T1000 (cell line): ENCODE measurements at places on chromosomes 2 and 18.

DNA sequence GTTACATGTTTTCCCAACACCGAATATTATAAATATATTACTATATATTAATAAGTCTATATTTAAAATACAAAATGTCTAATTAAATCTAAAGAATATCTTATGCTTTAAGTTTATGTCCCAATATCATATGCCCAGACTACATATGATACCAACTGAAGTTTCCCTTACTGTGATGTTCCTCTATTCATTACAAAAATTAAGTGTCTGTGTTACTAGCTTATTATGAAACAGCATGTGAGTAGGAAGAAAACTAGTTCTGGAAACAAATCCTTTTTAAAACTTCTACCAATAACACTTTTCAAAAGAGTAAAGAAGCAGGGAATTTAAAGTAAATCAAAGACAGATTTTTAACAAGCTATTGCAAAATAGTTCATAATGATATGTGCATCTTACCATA is 17.8 kb downstream of the HNRNPLL start:
- DNase-seq = no peak

DNA sequence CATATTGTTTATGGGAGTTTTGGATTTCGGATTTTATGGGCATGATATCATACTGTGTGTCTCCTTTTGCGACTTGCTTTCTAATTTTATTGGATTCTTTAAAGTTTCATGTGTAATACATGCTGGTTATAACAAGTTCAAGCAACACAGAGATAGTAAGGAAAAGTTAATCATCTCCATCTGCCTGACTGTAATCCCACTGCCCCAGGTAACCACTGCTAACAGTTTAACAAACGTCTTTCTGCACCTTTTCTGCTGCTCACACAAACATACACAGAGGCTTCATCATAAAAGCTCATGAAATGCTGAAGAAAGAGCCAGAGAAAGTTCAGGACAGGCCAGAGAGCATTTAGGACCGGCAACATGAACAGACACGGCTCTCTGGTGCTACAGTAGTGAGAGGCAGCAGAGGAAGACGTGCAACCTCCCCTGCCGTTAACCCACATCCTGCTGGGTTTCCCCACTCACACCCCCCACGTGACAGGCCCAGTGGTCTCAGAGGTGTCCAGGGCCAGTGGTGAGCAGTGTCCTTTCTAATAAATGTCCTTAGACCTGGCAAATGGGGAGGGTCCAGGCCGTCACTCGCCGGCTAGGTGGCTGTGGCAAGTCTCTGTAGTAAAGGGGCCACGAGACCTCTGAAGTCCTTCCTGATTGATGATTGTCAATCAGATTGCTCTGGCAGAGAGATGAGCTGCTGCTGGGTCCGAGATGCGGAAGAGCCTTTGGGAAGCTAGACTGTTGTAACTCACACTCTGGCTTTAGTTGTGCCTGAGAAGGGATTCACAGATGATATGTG is 43.0 kb upstream of the SLC1A4 start:
- no peak for DNase-seq

- DNase-seq = no peak
Observed at GRCh38 chr2:239305771-239306170, 95.0 kb downstream of the HDAC4 start.

GRCh38 chr2:71069376-71069775 is 928 bp downstream of the NAGK start:
- no peak for DNase-seq

DNA sequence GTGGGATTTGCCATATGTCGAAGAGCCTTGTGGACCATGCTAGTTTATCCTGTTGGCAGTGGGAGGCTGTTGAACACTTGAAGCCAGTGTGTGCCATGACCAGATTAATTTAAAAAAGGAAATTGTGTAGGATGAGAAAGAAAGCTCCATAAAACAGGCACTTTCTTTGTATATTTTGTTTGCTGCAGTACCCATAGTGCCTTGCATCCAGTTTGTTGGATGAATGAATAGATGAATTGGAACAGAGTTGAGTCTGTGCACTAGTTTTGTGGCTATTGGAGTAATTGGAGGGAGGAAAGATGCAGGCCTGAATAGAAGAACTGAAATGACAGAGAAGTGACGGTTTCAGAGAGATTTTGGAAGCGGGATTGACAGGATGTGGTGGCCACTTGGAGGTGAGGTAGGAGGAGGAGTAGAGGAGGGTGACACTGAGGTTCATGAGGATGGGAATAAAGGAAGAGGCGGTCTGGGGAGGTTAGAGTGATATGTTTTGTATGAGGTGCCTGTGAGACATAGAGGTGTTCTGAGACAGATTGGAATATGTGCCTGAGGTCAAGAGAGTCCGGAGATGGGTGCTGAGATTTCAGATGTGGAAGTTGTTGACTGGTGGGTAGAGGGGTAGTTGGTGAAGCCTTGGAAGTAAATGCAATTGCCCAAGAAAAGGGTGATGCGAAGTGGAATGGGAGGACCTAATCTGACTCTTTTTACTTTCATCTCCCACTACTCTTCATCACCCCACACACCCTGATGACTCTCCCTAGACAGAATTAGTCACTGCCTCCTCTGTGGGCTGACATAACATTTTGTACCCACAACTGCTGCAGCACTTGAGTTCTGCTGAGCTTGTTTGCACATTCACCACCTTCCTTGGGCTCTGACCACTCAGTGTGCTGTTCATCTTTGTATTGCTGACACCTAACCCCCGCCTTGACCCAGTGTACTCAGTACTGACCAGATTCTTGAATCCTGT is 5.1 kb downstream of the DGUOK start:
- DNase-seq = no peak

GRCh38 chr2:109244750-109245382 is 115.9 kb downstream of the SH3RF3 start:
- DNase-seq = no peak

- DNase-seq = no peak
Observed at GRCh38 chr2:206176121-206176520, 16.4 kb downstream of the EEF1B2 start.

DNA sequence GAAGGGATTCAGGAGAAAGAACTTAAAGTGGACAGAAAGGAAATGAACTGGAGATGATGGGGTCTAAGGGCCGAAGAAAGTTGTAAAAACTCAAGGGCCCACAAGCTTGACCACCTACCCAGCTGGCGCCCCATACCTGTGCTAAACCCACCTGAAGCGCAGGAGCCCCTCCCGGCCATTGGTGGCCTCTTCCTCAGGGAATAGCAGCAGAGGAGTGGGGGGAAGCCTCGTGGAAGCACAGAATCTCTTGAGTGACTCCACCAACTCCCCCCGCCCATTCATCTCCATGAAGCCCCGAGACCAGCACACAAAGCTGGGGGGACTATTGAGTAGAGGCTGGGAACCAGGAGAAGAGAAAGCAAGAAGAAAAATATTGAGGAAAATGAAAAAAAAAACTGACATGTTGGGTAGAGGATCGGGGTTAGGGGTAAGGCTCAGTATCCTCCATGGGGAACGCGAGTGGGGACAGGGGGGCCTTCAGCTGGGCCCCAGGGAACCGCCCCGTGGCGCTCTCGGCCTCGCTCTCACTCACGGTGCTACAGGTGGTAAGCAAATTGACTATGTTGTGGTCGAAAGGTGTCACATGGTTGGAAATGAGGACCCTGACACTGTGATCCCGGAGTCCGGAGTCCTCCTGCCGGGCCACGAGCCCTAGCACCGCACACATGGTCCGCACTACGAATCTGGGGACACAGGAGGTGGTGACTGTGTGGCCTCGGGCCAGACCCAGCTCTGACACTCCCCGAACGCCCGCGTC is 728 bp downstream of the AUP1 start:
- DNase-seq = no peak

DNA sequence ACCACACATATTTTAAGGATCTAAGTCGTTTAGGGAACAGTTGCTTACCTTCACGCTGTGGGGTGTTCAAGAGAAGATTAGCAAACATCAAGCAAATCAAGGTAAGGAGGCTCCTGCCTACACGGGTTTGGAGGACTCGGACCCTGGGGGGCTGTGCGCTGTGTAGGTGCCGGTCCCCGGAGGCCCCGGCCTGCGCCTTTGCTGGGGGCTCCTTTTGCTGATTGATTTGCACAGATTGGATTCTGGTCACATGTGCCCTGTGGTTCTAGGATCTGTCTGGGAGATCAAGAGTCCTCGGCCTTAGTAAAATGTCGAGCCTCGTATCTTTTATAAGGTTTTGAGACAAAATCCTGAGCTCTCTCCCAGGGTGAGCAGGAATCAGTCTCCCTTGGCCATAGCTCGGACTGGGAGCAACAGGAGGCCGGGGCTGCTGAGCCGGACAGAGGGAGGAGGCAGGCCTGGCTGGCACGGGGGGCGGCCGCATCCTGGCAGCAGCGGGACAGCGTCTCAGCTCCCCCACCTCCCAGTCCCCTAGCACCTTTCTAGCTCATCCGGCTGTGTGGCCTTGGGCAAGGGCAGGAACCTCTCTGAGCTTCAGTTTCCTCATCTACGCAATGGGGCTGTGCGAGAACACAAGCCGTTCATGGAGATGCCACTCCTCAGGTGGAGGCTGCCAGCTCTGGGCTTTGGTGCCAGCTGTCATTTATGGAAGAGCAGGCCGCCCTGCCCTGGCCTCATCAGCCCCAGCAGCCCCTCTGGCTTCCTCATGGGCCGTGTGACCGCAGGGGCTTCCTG is 147.2 kb downstream of the MBP start:
- no peak for DNase-seq

- no peak for DNase-seq
Observed at GRCh38 chr2:20196657-20197161, 28.2 kb downstream of the SDC1 start.

DNA sequence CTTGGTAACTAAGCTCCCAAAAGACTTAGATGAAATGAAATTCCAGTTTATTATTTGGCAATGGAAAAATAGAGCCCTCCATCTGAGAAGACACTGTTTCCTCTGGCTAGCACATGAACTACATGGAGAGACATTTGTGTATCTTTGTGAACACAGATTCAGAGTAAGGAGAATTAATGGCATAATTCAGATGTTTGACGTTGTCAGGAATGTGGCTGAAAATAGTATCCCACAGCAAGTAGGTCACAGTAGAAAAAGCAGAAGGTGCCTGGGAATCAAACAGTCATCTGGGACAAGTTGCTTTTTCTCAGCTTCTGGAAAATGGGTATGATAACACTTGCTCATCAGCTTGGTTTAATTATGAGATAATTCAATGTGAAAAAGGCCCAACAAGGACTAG is 288.6 kb downstream of the PTPRM start:
- DNase-seq = no peak

DNA sequence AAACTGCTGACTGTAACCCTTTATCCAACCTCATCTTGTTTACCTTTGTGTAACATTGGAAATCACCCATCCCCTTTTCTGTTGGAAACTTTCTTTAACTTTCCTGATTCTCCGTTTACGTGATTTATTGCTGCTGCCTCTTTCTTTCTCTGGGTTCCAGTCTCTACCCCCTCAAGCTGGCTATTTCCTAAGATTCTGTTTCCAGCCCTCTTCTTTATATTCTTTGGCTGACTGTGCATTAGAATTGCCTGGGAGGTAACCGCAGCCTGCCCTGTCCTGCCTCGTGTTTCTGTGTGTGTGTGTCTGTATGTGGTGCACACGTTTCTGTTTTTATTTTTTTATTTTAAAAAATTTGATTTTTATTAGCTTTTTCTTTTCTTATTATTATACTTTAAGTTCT is 229.2 kb downstream of the PLCL1 start:
- DNase-seq = no peak

DNA sequence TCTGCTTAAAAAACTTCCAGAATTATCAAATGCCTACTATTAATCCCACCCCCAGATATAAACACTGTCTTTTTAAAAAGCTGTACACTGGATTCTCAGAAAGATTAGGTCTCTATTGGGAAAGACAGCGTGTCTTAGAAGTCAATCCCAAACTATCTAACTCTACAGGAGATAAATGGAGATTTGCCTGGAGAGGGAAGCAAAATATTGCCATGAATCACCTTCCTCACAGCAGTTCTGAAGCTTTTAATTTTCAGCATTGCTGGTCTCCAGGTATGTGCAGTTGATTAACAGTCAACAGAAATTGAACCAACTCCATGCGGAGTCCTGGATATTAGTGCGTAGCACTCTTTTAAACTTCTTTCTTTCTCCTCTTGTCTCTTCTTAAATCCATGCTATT is 122.2 kb downstream of the DSC3 start:
- DNase-seq = no peak
